ENCODE measurements at places on chromosomes 2 and 18.

DNA sequence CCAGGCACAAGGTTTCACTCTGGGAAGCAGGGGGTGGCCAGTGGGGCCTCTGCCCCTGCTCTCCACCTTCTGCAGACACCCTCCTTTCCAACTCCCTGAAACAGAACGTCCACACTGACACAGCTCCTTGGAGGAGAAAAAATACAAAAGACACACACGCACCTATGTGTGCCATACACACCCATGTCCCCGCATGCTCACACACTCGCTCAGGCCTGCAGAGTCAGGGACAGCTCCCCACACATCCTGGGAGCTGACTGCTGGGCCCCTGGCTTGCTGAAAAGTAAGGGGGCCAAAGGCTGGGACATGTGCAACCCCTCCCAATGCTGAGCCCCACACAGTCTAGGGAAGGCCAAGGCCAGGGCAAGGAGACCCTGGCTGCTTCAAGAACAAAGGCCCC is 200.5 kb downstream of the TNS1 start:
- no peak for DNase-seq

DNA sequence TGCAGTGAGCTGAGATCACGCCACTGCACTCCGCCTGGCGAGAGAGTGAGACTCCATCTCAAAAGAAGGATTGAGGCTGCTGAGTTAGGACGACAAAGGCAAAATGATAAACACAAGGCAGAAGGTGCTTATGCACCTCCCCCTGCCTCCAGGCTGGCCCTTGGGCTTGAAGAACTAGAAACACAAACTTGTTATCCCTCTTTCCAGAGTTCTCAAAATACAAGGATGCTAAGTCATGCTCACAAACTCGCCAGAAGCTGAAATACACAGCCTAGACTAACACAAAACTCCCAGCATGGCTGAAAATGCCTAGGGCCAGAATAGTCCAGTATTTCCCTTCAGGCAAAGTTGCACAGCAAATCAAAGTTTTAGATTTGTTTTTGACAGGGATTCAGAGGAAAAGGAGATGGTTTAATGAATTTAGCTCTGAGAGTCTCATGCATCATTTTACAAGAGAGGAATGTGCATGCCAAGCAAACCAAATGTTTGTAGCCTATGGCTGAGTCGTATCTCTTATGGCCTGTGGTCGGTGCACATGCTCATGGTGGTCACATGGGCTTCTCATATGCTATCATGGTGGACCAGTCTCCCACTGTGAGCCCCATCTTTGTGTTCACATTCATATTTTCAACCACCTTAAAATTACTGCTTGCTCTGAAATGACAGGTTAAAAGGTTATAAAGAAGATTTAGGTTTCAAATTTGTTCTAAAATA is 16.2 kb upstream of the MREG start:
- DNase-seq: no peak

DNA sequence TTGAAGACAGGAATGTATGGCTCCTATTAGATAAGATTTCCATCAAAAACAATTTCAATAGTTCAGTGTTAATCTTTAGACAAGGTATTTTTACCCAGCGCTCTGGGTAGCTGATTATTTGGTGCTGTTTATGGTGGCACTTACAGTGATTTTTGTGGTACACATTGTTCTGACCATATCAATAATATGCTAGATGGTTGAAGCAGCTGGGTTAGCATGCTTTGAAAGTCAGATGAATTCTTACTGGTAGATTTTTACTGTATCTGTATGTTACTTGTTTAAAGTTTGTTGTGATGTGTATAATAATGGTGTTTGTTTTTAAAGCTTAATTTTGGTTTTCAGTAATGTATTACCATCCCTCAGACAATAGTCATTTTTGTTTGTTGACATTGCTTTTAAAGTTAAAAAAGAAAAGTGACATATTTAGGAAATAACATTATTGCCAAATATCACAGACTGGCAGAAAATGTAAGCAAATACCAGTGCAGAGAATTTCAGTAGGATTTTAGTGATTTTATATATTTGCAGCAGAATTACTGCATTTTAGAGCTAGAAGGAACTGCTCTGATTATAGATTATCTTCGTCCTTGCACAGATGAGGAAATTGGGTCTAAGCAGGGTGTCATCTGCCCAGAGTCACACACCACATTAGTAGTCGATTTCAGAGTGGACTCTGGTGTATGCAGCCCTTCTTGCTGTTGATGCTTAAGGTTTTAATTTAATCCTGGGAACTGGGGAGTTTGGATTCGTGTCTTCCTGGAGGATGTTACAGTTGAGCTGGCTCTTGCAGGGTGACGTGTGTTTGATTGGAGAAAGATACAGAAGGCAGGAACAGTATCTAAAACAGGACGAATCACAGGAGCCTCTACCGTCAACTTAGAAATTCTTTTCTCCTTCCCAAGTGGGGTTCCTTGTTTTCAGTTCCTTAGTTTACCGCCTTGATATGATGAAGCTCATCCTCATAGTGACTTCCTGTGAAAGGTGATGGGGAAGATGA is 6.6 kb downstream of the SOCS6 start:
- no peak for DNase-seq

- DNase-seq: peak; percentile 90
Measured at GRCh38 chr2:182077448-182078142, 91.9 kb downstream of the PPP1R1C start.

DNA sequence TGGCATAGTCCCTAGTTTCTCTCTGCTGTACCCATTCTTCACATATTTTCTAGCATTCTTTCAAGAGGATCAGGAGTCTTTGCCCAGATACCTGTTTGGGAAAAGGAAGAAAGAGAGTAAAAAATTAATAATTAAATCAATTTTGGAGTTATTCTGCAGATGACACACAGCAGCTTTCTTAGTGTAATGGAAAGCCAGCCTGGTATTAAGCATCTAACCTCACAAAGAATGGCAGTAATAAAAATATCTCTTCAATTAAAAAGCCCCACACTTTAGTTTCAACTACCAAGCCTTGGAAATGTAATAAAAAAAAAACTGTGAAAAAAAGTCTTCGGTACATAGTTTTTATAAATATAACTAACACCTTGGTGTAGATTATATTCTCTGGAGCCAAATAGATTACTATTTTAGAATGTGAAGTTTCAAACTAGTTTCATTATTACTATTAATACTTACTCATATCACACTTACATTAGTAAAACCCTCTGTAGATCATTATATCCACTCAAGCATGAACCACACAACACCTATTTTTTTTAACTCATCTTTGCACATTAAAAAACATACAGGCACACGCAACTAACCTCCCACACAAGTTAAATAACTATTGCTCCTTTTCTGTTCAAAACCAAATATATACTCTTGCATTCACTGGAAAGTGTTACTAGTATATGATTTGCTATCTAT is 90.9 kb downstream of the GPD2 start:
- no peak for DNase-seq

GRCh38 chr18:74155276-74155675 is 7.0 kb downstream of the TIMM21 start:
- DNase-seq: no peak

- no peak for DNase-seq
Measured at GRCh38 chr2:2828774-2829368, 497.8 kb upstream of the MYT1L start.

DNA sequence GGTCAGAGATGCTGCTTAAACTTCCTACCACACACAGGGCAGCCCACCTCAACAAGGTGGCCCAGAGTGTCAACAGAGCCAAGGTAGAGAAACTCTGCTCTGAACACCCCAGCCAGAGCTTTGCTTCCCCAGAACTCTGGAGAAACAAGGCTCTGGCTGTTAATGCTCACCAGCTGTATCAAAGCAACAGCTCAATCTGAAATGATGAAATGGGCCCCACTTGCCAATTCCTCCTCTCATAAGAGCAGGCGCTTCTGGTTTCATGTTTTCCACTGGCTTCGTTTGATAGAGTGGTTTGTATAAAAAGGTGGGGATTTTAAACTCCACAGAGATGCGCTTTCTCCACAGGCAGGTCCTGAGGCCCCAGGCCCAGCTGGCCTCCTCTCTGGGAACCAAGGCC is 60.9 kb upstream of the TFCP2L1 start:
- DNase-seq: no peak

DNA sequence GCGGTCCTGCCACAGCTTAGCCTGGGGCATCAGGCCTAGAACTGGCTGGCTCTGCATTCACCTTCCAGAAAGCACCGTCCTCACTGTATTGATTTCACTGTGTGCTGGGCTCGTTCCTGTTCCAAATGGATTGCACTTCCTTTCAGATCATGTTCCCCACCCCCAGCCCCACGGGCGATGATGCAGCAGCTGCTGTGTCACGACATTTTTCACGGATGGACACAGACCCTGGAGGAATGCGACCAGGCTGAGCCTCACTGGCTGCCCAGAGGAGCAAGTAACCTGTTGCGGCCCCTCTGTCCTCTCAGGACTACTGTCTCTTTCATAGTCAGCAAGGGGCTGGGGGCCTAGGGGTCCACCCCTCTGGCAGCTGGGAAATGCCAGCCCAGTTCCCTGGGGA is 50.3 kb downstream of the CAPN13 start:
- no peak for DNase-seq

DNA sequence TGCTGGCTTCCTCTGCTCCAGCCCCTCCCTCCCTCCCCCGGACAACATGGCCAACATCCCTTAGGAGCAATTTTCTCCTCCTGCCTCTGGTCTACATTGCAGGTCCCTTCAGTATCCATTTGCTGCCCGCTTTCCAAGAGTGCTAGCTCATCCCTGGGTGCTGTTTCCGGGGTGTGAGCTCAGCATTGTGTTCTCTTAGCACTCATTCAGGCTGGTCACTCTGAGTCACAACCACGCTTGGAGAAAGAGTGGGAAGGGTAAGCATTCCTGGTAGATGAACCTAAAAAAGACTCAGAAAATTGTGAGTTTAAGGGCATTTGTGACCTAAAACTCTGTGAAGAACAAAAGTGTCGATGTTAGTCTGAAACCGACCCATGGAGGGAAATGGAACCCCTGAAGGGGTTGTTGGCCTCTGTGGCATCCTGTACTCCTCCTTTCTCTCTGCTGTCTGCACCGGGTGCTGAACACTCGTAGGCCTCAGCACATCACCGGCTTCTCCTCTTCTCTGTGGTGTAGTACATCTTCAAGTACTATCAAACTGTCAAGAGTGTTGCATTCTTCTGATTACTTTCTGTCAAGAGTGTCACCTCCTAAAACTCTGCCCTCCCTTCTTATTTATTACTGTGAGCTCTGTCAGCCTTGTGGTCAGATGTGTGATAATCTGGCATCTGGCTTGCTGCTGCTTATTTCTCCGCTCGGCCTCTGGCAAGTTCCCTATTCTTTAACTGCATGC is 73.0 kb downstream of the CTNNA2 start:
- DNase-seq: no peak

DNA sequence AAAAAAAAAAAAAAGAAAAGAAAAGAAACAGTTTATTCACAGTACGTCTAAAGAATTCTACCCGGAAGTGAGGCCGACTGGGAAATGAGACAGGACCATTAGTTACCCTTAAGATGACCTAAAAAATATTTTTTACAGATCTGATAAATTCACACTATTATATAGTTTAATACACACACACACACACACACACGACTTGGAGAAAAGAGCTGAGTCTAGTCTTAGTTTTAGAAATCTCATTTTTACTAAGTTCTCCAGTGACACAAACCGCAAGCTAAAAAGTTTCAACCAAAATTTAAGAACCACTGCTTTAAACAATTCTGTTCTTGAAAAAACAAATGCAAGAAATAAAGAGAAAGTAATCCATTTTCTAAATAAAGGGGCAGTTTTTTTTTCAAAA is 27.1 kb downstream of the ST3GAL5 start:
- peak; percentile 36 for DNase-seq

GRCh38 chr2:124563426-124563825 is 538.3 kb downstream of the CNTNAP5 start:
- no peak for DNase-seq

DNA sequence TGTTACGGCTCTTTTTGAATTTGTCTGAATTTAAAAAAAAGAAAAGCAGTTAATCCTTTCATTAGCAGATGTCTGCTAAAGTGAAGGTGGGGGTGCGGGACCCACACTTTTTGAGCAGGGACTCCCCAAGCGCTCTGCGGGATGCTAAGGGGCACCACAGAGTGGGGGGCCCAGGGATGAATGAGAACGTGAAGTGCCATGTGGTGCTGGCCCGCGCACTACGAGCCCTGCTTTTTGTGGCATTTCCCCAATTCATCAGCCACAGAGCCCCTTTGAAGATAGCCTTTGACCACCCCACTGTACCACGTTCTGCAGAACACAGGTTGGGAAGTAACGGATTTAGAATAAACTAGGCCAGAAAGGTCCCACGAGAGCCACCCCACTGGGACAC is 28.6 kb downstream of the HS1BP3 start:
- DNase-seq: no peak

- DNase-seq: no peak
Measured at GRCh38 chr2:20999906-21000645, 43.8 kb downstream of the APOB start.

- DNase-seq: no peak
Measured at GRCh38 chr2:122117371-122117770, 361.9 kb downstream of the TSN start.

- no peak for DNase-seq
Measured at GRCh38 chr2:226746196-226746800, 53.3 kb downstream of the IRS1 start.
